ENCODE measurements at places on chromosomes 12 and 14.

DNA sequence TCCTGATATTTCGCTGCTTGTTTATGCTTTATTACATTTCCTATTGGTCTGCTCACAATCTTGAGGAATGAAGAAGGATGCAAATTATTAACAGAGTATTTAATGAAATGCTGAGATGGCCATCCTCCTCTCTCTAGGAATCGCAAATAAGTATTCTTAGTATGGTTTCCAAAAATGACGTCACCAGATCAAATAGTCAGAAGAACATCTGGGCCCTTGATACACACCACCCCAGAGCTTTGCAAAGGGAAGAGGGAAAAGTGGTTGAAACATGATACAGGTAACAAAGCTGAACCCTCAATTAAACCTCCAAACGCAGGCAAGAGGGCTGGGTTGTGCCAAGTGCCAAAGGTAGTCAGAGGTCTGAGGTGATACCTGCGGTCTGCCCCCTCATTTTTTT lies 107.3 kb downstream of the BCL11B start:
- no peaks in the 10 kb centered on the region for H3K27me3 ChIP-seq
- H3K4me3 ChIP-seq, result no peak overlapping the region
- DNase-seq, result no peak
- no peaks in the 10 kb centered on the region for H3K36me3 ChIP-seq

DNA sequence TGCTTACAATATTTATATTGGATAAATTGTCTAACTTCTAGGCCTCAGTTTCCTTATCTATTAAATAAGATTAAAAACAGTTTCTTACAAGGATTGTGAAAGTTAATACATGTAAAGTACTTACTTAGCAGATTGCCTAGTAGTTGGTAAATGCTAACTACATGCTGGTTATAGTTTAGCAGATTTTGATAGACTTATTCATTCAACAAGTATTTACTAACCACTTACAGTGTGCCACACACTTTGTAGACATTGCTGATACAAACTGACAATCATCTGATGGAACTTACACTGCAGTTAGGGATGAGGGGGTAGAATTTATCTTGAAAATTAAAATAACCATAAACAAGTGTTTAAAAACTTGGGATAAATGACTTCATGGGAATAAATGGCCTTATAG lies 50.4 kb downstream of the ARID2 start:
- peaks cover 5% of the 10 kb centered on the region for H3K4me1 ChIP-seq
- no peaks in the 10 kb centered on the region for H3K27me3 ChIP-seq
- no peak for DNase-seq
- no peaks in the 10 kb centered on the region for H3K36me3 ChIP-seq
- H3K27ac ChIP-seq, result no peak overlapping the region

DNA sequence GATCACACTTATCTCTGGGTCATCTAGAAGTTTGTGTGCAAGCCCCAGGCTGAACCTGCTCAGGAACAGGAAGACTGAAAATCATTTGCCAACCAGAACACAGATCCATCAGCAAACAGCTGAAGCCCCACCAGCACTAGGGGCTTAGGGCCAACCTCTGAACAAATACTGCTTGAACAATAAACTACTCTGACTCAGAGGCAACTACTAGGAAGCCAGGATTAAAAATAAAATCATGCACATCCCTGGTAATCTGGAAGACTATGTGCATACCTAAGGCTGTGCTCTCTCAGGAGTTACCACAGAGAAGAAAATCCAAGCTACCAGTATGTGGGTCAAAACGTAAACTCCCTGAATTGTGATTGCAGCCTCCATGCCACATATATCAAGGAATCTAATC lies 15.9 kb downstream of the GALNT8 start:
- H3K4me3 ChIP-seq, result no peak overlapping the region
- no peaks in the 10 kb centered on the region for H3K4me1 ChIP-seq
- no peak overlapping the region for H3K27ac ChIP-seq
- no peaks in the 10 kb centered on the region for H3K36me3 ChIP-seq

DNA sequence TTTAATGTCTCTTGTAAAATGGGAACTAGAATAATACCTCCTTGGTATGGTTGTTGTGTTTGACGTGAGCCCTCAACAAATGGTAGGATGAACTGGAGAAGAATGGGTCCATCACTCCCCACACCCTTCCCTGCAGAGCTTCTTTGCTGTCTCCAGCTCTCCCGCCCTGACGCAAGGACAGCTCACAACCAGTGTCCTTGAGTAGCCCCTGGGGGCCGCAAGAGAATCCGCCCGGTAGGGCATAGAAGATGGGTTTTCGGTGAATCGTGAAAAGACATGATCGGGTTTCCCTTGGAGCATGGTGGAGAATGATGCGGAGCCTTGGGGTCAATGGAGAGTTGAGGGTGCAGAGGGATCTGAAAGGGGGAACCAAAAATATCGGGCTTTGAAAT lies 6.1 kb upstream of the PAX9 start:
- H3K27me3 ChIP-seq, result peaks cover 55% of the 10 kb centered on the region
- DNase-seq, result no peak
- H3K4me3 ChIP-seq, result no peak overlapping the region
- no peaks in the 10 kb centered on the region for H3K36me3 ChIP-seq

- no peak overlapping the region for H3K27ac ChIP-seq
- no peak for DNase-seq
- no peak overlapping the region for H3K4me3 ChIP-seq
Observed at GRCh38 chr12:100913872-100914592, 119.5 kb downstream of the ANO4 start.

DNA sequence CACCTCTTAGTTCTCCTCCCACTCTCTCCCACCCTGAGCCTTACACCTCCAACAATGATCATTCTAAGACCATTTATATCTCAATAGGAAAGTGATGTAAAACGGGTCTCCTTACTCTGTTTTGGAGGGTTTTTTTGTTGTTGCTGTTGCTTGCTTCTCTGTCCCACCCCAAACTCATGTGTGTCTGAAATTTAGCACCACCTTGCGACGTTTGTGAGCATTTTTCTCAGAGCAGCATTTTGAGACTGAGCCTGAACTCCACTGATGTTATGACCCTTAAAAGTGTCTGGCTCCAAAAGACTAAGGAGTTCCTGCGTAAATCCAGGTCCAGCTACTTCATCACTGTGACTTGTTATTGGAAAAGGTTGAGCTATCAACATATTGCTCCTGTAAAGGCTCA lies 155.0 kb downstream of the DAD1 start:
- no peak for DNase-seq
- no peak overlapping the region for H3K4me3 ChIP-seq
- H3K27ac ChIP-seq, result no peak overlapping the region
- H3K4me1 ChIP-seq, result no peaks in the 10 kb centered on the region
- no peaks in the 10 kb centered on the region for H3K27me3 ChIP-seq

DNA sequence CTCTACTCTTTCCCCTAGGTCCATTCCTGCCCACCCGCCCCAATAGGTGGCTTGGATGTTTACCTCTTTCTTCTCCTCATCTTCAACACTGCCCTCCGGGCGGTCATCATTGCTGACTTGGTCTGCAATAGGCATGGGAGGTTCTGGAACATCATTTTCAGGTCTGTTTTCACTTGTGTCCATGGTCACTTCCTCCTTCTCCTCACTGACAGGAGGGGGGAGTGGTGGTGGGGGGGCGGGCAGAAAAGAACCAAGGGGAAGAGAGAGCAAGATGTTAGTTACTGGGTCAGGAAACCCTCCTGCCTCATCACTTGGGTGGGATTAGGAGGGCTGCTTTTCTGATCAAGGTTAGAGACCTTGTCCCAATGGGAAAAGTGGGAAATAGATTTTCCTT lies 12.1 kb upstream of the CDH24 start:
- H3K4me3 ChIP-seq, result no peak overlapping the region
- no peak overlapping the region for H3K27ac ChIP-seq
- H3K27me3 ChIP-seq, result no peaks in the 10 kb centered on the region
- peaks cover 46% of the 10 kb centered on the region for H3K36me3 ChIP-seq
- no peak for DNase-seq
- peaks cover 28% of the 10 kb centered on the region for H3K4me1 ChIP-seq

- DNase-seq, result no peak
- H3K27ac ChIP-seq, result no peak overlapping the region
- no peak overlapping the region for H3K4me3 ChIP-seq
Observed at GRCh38 chr14:96053600-96054381, 14.6 kb downstream of the C14orf132 start.

GRCh38 chr12:27966870-27967269 lies 5.7 kb downstream of the PTHLH start:
- H3K36me3 ChIP-seq, result no peaks in the 10 kb centered on the region
- peaks cover 37% of the 10 kb centered on the region for H3K27me3 ChIP-seq
- DNase-seq, result no peak
- peaks cover 22% of the 10 kb centered on the region for H3K4me1 ChIP-seq

- H3K27me3 ChIP-seq, result no peaks in the 10 kb centered on the region
- H3K36me3 ChIP-seq, result no peaks in the 10 kb centered on the region
- H3K27ac ChIP-seq, result no peak overlapping the region
- no peak overlapping the region for H3K4me3 ChIP-seq
- peaks cover 4% of the 10 kb centered on the region for H3K4me1 ChIP-seq
Observed at GRCh38 chr12:105382771-105383622, 52.5 kb downstream of the C12orf75 start.

All from CD4-positive, alpha-beta memory T cell (primary cell).